T-helper 9 cell (primary cell): ENCODE measurements at places on chromosomes 4 and X.

- no peak for DNase-seq
These were observed 67.0 kb upstream of the RPS6KA3 start for GRCh38 chrX:20333672-20334071.

GRCh38 chr4:150217192-150217591 is 138.9 kb downstream of the DCLK2 start:
- no peak for DNase-seq

DNA sequence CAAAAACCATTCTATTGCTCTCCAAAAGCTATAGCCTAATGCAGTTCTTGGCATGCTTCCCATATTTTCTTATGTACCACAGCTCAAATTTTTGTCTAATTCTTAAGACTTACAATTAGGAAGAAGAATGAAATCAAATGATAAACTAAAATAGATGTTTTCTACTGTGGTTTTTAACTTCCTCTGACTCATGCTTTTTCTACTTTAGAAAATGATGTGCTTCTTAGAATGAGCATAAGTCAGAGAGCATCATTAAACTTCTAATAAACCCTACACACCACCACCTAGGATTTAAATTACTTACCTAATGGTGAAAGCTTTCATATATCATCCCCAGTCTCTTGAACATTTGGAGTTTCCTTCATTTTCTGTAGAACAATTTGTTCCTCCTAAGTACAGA is 217.0 kb upstream of the NDST3 start:
- no peak for DNase-seq

GRCh38 chrX:134741746-134742145 is 83.5 kb upstream of the PLAC1 start:
- no peak for DNase-seq

DNA sequence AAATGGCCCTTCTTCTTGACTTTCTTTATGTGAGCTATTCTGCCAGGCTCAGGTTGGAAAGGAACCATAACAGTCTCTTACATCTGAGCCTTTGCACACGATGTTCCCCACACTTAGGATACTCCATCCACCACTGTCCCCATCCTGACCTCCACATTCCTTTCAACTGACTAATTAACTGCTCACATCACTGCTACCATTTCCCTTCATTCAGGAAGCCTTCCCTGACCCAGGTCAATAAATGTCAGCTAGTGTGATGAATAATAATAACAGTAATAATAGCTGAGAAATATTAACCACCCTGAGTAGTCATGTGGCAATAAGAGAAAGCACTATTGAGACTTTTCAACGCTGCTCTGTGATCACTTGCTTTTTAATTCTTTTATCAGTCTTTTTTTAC is 291.7 kb downstream of the KCNIP4 start:
- DNase-seq = no peak

DNA sequence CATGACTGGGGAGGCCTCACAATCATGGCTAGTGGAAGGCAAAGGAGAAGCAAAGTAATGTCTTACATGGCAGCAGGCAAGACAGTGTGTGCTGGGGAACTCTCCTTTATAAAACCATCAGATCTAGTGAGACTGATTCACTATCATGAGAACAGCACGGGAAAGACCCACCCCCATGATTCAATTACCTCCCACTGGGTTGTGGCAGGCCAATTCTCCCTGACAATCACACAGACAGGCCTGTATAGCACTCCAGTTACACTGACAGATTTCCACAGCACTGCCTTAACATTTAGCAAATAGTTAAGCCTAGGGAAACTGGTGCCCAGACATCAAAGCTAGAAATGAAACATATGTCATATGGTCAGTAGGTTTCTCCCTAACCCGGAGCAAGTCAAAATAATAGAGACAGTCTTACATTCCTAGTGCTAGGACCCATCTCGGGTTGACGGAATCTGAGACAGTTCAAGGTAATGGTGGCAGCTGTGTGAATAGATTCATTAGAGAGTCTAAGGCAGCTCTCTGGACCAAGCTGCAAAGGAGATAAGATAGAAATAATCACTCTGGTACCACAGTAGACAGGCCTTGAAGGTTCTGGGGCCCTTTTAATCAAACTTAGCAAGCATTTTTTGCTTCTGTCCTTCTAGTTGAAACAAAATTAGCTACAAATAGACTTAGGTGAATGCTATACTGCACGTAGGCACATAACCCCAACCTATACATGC is 9.4 kb upstream of the HERC5 start:
- no peak for DNase-seq

GRCh38 chr4:119729835-119730670 is 101.4 kb upstream of the PDE5A start:
- DNase-seq = no peak

DNA sequence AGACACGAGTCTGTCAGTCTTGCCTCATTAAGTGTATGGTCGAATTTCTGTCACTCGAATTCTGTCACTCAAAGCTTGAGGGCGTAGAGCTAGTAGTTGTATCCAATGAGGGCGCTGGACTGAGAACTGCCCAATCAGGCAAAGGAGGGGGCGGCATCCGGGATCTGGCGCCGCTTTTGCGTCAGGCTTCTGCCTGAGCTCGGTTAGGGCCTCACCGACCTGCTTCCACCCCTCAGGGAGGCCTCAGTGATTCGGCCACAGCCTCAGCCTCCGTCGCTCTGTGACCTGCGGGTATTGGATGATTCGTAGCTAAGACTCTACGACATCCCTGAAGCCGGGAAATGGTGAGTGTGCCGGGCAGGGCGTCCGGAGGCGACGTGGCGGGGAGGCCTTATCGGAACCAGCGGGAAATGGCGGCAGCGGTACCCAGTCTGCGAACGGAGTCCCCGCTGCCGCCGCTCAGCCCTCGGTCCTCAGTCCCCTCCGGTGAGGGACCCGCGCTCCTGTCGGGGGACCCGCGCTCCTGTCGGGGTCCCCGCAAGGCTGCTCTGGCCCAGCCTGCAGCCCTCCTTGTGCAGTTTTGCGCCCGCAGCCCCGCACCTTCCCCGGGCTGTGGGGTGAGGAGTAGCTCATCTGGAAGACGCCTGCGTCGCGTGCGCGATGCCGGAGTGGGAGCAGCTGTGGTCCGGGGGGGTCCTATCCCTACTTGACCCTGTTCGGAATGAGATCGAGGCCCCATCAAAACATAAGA is 88.3 kb downstream of the ZNF718 start:
- no peak for DNase-seq

DNA sequence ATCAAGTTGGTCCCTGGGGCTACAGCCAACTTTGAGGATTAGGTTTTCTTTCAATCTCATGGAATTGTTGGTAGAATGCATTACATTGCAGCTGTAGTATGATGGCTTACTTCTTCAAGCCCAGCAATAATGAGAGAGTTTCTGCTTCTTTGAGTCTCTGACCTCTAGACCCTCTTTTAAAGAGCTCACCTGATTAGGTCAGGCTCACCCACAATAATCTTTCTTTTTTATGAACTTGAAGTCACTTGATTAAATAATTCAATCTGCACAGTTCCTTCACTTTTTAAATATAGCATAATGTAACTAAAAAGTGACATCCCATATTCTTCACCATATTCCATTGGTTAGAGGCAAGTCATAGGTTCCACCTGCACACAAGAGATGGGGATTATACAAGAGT is 547.5 kb upstream of the CT83 start:
- no peak for DNase-seq

DNA sequence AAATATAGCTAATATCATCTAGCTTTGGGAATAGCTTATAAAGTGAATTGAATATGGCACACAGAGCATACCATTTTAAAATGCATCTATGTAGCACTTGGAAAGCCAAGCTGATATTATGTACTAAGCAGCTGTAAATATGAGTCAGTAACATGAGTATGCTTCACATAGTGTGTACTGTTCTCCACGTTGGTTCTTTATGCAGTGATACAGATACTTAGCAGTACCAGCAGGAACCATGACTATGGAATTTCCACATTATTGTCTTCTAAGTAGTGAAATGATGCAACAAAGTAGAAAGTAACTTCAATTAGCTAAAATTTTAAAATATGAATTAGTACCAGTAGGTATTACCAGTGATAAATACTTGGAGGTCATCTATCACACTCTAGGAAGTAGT is 320.1 kb downstream of the BMPR1B start:
- no peak for DNase-seq

- no peak for DNase-seq
These were observed 2039.9 kb upstream of the TENM3 start for GRCh38 chr4:180203349-180203748.

GRCh38 chr4:101256222-101256621 is 91.1 kb downstream of the PPP3CA start:
- no peak for DNase-seq

DNA sequence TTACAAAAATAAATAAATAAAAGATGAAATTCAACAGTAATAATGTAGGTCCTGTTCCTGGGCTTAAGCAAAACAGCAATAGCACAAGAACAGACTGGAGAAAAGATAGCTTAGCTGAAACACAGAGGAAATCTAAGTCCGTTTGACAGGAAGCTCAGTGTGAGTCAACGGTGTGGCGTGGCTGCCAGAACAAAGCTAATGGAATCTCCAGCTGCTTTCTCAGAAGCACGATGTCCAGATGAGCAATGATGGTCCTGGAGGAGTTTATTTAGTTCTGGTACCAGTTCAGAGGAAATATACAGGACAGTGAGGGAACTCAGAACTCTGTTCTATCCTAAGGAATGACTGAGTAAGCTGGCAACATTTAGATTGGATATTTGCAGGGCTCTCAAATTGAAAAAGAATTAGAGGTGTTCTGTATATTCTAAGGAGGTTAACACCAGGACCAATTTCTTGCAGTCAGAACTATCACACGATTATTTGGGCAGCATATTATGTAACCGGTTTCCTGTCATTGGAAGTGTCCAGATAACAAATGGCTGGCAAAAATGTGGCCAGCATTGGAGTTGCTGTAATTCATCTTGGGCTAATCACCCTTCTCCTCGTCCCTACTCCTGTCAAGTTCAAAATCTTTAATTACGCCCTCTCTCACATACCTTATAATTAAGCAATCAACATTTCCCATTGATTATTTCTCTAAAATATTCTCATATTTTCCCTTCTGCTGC is 12.7 kb downstream of the GAB3 start:
- no peak for DNase-seq

GRCh38 chr4:175986-176385 is 51.7 kb downstream of the ZNF718 start:
- DNase-seq = no peak

- no peak for DNase-seq
These were observed 10.5 kb downstream of the VAMP7 start for GRCh38 chrX:155891446-155892210.

GRCh38 chr4:120703908-120704307 is 218.6 kb downstream of the PRDM5 start:
- DNase-seq = no peak

DNA sequence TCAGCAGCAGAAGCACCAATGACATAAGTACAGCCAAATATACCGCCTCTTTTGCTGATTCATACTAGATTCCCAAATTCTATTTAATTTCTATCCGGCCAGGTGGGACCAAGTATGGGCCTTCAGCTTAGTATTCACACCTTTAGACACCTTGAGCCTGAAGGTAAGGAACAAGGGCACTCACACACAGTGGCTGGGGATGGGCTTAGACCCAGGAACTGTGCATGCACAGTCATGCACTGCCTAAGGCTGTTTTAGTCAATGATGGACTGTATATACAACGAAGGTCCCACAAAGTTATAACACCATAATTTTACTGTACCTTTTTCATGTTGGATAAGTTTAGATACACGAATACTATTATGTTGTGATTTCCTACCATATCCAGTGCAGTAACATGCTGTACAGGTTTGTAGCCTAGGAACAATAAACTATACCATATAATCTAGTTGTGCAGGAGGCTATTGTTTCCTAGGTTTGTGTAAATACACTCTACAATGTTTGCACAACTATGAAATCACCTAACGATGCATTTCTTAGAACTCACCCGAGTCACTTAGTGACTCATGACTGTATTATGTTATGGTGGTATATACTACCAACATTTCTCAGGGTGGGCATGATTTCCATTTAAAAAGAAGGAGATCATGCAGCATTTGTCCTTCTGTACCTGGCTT is 9.7 kb upstream of the CLNK start:
- DNase-seq = no peak

DNA sequence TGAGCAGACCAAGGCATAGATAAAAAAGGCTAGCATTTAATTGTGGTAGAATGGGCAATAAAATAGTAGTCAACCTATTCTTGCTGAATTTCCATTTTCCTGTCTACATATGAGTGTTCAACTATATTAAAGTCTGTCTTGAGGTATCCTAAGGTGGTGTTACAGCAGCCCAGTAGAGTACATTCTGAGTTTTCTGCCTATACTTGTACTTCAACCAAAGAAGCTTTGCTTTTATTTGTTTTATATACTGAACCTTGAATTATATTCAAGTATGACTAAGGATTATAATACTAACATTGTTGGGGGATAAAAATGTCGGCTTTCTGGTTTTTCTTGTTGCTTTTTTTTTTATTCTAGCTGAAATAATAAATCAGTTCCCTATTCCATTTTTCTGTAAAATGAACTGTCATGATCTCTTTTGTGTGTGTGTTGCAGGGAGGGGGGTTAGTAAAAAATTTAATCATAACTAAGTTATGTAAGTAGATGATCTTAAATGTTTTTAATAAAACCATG is 106.7 kb downstream of the PDLIM5 start:
- no peak for DNase-seq

DNA sequence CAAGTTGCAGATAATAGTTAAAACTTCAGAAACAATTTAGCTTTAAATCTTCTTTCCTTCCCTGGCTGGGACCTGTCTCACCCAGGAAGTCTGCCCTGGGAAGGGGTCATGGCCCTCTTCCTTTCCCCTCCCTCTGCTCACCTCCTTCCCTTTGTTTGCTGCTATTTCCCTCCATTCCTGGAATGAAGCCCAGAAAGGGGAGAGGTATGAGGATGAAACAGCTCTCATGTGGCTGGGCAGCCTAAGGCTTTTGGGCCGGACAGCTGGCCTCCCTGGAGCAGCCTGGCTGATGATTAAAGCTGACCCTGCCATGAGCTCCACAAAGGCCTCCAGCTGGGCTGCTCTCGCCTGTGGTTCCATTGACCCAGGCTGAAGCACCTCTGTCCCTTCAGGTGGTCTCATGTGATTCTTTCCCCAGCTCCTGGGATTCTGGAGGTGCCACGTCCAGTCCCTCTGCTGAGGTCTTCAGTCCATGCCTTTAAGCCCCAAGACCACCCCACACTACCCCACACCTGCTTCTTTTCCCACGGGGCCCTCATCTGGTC is 202.1 kb downstream of the PTTG2 start:
- no peak for DNase-seq

DNA sequence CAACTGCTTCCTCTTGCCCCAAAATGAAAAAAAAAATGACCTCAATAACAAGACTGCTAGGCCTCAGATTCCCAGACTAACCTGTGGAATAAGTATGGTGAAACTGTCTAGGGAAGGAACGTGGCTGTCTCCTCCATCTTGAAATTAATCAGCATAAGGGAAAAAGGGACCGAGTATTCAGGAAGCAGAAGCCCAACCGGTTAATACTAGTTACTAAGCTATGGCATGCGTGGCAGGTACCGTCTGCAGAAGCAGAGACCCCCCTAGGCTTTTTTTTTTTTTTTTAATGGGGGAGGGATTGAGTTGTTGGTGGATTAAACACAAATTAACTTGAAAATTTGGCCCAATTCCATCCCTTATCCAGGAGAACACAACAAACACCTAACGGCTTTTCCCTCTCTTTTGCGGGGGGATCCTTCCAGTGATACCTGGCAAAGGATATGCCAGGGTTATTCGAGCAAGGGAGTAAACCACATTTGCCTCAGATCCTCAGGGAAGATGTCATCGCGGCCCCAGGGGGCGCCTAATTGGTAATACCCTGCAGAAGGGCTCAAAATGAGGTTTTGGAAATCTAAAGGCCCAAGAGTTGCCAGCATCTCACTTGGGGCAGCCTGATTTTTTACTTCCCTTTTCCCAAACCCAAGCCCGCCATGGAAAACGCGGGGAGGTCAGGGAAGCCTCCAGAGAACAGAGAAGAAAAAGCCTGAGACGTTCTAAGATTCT is 893 bp downstream of the RLIM start:
- DNase-seq = no peak

- no peak for DNase-seq
These were observed 3.6 kb downstream of the TLR1 start for GRCh38 chr4:38800961-38801450.
